ENCODE measurements at places on chromosomes 7 and 10. TPM values are rescaled to one million over a fixed set of nuclear protein-coding genes. Genes with fewer than 3 reads are reported as not detected.

GRCh38 chr10:69914398-69915214 is 112.9 kb downstream of the COL13A1 start:
- peak; percentile 79 for DNase-seq

GRCh38 chr10:46314071-46314470 is 27.3 kb downstream of the ANTXRL start:
- no peak for DNase-seq

- DNase-seq: peak; percentile 21
Observed at GRCh38 chr10:52961323-52961722, 188.7 kb upstream of the MBL2 start.

- peak; percentile 88 for DNase-seq
Observed at GRCh38 chr7:24877790-24878311, 102.1 kb downstream of the OSBPL3 start.

DNA sequence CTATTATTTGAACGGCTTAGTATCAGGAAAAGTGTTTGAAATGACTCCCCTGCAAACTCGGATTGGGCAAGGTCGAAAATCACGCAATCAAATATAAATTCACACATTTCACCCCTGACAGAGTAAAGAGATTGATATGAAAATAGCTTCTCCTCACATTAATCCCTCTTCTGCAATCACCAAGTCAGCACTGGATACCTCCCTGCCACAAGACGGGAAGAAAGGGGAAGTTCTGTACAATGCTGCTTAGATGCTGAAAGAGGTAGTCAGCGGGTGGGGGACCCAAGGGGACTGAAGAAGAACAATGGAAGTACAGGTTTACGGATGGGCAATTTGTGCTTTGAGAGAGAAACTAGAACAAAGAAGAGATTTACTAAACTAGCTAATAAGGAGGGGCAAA is 72.0 kb upstream of the ANK3 start:
- DNase-seq: no peak

- peak; percentile 19 for DNase-seq
Observed at GRCh38 chr10:115604627-115605026, 511.5 kb downstream of the ATRNL1 start.

DNA sequence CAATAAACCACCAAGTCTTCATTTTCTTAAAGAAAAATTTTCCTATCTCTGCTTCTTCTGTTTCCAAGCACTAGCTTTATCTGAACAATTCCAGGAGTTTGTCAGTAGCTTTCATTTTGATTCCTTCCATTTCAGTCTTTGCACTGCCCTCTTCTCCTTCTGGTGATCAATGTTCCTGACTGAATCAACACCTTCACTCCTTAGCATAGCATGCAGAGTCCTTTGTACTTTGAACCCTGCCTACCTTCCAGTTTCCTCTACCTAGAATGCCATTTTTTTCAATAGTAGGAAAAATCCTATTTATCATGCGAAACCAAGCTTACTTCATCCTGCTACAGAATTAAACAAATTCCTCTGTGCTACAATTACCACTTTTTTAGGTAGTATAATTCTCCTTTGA is 1.9 kb upstream of the C10orf88 start:
- DNase-seq: no peak

DNA sequence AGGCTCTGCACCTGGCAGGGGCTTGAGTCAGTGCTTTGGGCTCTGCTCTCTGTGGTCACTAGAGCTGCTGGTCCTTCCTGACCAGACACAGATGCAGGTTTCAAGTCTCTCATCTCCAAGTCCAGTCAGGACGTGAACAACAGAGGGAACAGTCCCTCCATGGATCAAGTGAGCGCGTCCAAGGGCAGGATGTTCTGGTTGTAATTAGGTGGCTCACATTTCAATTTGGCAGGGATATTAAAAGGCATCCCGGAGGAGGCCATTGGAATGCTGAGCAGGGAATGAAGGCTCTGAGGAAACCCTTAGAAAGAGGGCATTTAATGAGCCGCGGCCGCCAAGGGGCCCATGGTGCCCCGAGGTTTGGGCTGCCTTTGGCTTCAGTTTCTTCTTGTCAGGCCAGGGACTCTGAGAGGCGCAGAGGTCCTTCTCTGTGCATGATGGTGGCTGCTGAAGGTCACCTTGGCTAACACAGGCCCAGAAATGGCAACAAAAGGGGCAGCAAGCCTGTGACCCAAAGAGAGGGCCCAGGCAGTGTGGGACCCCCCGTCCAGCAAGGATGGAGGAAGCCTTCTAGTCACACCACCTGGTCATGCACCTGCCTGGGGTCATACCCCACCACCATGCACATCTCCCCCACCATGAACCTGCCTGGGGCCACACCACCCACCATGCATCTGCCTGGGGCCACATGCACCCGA is 30.7 kb upstream of the INPP5A start:
- DNase-seq: peak; percentile 91

DNA sequence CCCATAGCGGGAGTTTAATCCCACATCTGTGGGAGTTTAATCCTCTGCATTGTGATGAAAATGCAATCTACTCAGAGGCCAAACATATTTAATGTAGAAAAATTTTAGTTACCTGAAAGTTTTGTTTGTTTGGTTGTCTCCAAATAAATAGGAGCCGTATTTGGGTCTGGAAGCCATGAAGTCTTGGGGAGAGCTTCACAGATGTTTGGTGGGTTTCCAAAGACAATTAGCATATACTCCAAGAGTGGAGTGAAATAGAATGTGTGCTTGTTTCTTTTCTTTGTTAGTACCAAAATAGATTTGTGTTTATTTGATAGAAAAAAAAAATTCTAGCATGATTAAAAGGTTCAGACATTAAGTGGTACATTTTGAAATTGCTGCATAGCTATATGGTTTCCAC is 50.9 kb downstream of the ANK3 start:
- DNase-seq: peak; percentile 76

DNA sequence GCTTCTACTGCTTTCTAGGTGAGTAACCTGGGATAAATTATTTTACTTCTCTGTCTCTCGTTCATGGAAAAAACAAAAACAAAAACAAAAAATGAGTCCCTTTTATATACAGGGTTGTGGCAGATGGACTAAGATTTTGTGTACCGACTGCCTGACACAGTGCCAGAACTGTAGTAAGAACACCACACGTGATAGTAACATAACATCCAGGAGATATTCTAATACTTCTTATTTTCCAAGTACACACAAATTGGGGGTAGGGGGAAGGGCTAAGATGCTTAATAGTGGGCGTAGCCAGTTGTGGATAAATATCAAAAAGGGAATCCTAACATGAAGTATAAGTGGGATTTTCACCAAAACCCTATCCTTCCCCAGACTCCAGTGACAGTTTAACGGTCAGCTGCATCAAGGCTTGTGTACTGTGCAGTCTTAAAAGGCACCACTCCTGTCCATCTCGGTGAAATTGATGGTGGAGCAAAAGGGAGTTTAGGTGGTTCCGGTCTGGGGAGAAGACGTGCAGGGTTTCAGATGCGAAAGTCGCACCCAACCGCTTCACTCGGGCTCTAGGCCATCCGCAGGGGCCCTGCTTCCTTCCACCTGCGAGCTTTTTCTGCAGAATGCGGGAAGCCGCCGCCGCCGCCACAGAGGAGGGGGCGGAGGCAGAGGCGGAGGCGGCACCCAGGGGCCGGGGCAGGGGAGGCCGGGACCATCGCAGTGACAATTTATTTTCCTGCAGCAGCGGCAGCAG is at the start of gene STAMBPL1:
Gene STAMBPL1 (plus strand): TSS at position 712 of the 748 bp plus-strand sequence. CDS start 21,464 bp downstream, outside the sequence.
- peak; percentile 76 for DNase-seq

DNA sequence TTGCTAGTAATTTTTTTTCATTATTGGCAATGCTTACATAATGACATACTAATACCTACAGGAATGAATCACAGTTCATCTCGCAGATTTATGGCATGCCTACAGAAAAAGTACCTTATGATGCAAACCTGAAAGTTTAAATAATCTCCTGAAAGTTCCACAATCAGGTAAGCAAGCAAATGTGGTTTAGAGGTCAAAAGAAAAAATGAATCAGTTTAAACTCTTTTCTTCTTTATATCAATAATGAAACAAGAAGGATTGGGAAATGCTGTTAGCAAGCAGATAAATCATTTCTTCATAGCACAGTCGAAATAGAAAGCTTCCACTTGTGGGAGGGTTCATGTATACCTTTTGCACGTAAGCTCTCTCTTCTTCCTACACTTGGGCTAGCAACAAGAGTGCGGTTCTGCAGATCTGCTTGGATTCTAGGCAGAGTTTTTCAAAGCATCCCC is 53.7 kb upstream of the MTPN start:
- DNase-seq: no peak

DNA sequence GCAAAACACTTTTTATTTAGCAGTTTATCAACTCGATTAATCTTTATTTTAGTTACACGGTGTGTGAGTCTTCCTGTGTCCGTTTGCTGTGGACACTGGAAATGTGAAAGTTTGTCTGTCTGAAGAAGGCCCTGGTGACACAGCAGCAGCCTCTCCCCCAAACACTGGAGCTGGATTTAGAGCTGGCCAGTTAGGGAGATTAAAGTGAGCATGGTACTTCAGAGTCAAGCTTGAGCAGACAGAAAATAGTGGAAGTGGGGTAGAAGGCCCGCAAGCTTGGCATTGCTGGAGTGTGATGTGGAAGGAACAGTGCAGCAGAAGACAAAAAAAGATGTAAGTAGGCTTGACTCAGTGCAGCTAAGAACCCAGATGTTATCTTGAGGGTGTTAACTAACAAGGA is 85.9 kb downstream of the POM121L12 start:
- DNase-seq: no peak

DNA sequence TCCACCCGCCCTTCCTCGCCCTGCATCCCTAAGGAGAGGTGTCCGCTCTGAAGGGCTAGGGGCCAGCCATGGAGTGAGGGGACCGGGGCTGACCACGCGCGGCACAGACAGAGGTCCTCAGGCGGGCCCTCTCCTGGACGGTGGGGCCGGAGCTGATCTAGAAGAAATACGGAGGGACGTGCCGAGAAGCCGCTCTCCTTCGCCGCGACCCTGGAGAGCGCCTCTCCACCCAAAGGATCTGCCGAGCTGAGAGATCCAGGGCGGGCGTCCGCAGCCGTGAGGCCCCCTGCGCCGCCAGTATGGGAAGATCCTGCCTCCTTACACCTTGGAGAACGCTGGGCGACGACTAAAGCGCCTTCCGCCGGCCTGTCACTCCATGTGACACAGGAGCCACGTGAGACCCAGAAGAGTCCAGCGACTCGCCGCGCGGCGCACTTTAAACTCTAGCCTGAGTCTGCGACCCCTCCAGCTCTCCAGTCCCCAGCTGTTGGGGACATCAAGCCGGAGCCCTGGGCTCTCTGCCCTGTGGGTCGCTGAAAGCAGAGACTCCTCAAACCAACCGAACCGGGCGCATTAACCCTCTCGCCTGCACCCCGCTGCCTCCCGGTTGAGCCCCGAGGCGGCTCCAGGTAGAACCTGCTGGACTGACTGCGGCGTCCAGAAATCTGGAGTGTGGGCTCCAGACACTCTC is 1.5 kb upstream of the SFMBT2 start:
- DNase-seq: peak; percentile 68

DNA sequence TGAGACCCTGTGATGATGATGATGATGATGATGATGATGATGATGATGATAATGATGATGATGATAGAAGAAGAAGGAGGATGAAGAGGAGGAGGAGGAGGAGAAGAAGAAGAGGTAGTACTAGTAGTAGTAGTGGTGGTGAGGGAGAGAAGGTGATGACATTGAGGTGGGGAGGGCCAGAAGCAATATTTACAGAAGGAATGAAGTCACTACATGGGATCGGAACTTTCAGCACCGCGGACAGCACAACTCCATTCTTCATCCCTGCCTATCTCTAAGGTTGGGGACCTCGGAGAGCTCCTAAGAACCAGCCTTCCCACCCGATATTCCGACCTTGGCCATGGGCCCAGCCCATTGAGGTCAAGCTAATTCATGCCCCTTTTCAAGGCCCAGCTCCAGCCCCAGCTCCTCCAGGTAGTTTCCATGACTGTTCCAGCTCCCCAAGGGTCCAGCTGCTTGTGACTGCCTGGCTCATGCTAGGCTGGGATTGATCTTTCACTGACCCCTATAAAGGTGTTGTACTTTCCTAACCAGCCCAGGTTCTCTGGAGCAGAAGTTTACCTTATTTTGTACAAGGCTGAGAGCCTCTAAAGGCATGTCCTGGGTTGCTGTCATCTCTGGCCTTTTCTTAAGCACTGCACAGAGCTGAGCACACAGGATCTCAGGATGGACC is 10.3 kb downstream of the CRHR2 start:
- peak; percentile 83 for DNase-seq

DNA sequence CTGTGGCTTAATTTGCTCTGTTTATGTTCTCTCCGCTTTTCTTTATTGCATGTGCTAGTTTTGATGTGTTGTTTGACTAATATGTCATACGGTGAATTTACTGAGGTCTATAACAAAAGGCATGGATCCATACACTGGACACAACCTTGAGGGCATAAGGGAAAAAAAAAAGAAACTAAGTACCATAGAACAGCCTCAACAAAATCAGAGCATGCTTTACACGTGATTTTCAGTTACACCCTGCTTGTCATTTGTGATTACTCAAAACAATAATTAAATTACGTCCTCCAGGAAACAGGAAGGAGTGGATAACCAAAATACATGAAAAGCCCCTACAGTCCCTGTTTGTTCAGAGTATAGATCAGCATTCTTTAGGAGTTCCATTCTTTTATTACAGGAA is 150.5 kb downstream of the CRPPA start:
- no peak for DNase-seq

- peak; percentile 48 for DNase-seq
Observed at GRCh38 chr7:134420424-134421125, 38.3 kb downstream of the AKR1B1 start.

DNA sequence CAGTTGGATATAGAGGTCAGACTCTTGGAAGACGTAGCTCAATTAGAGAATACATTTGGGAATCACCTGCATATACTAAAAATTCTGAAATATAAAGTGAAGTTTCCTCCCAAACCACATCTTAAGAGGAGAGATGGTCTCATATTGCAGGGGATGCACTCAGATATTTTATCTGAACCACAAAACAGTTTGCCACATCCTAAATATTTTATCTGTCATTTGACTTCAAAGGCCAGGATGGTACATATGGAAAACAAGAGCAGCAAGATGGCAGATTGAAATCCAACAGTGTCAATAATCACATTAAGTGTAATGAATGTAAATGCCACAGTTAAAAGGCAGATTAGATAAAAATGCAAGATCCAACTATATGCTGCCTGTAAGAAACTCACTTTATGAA is 97.1 kb downstream of the GALNT11 start:
- DNase-seq: no peak

- no peak for DNase-seq
Observed at GRCh38 chr7:40507166-40507565, 372.4 kb downstream of the SUGCT start.

DNA sequence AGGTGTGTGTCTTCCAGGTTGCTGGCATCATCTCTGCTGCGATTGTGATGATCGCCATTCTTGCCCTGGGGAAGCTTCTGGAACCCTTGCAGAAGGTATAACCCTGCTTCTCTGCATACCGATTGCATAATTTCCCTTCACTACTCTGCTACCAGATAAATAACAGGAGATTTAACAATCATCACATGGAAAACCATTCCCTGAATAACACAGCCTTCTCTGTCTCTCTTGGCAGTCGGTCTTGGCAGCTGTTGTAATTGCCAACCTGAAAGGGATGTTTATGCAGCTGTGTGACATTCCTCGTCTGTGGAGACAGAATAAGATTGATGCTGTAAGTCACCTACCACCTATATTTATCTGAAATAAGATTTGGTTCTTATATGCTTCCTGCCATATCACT is 33.8 kb downstream of the SLC26A4 start:
- DNase-seq: peak; percentile 74

The TMEM225B gene
- polyA plus RNA-seq: 0.63 TPM

The GIMAP4 gene
- polyA plus RNA-seq: 26.9 TPM

The ANKRD30A gene
- not detected for polyA plus RNA-seq

The NSUN6 gene
- polyA plus RNA-seq: 9.9 TPM

The C10orf95 gene
- 0.41 TPM for polyA plus RNA-seq

The AKAP9 gene
- 63.1 TPM for polyA plus RNA-seq

The LEP gene
- polyA plus RNA-seq: 0.06 TPM

The HOXA9 gene
- polyA plus RNA-seq: 20.3 TPM

The SMKR1 gene
- polyA plus RNA-seq: not detected

The ENTPD1 gene
- polyA plus RNA-seq: 14.8 TPM

The IGF2BP3 gene
- 32.7 TPM for polyA plus RNA-seq
